ENCODE measurements at places on chromosomes 7 and 10.

DNA sequence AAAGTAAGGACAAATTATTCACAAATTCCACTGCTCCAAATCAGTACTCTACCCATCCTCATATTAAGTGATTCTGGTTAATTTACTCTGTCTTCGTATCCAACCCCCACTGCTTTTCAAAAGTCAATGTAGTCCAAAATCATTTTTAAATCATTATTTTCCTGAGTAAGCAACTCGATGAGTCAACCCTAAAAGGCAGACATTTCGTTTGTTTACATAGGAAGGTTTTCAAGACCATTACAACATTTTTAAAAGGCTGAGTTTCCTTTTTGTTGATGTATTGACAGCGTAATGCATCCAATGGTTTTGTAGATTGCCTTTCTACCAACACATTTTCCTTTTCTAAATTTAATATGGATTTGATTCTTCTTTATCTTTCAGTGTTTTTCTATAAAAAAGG is 523.0 kb upstream of the ANKRD30A start:
- DNase-seq = no peak

GRCh38 chr7:39539816-39540215 is 26.4 kb upstream of the YAE1 start:
- DNase-seq = no peak

- DNase-seq = no peak
Measured at GRCh38 chr10:24433705-24434104, 224.8 kb downstream of the KIAA1217 start.

DNA sequence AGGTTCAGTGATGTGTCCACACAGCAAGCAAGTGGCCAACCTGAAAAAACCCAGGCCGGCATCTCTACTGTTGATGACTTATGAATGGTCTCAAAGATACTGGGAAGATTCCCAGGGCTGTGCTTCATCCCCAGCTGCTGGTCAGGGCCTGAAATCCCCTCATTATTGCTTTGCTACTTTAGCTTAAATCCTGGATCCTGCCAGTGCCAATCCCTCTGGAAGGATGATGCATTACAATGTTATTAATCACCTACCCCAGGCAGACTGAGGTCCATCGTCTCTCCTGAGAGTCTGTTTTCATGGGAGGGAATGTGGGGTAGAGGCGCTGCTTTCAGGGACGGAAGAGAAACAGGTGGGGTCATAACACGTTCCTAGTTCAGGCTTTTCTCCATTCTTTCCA is 371.6 kb downstream of the RPS24 start:
- no peak for DNase-seq

DNA sequence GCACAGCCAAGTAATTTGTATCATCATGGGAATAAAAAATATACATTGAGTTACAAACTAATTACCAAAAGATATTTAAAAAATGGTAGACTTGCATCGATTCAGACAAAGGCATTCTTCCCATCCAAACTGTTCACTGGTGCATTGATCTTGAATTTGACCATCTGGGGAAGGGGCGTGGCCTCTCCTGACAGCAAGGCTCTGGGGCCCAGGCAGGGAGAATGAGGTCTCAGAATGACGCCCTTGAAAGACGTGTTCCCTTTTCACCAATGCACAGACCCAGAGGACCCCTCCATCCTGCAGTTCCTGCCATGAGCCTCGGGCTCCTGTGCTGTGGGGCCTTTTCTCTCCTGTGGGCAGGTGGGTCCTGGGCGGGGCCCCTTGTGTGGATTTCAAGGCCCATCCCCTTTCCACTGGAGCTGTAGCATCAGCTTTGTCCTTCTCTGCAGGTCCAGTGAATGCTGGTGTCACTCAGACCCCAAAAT is 91.1 kb upstream of the PRSS58 start:
- no peak for DNase-seq

- no peak for DNase-seq
Measured at GRCh38 chr7:746155-747061, 19.3 kb upstream of the PRKAR1B start.

- DNase-seq = no peak
Measured at GRCh38 chr10:71821909-71822763, 28.9 kb downstream of the PSAP start.

GRCh38 chr7:80748363-80749042 is 110.1 kb downstream of the CD36 start:
- no peak for DNase-seq

DNA sequence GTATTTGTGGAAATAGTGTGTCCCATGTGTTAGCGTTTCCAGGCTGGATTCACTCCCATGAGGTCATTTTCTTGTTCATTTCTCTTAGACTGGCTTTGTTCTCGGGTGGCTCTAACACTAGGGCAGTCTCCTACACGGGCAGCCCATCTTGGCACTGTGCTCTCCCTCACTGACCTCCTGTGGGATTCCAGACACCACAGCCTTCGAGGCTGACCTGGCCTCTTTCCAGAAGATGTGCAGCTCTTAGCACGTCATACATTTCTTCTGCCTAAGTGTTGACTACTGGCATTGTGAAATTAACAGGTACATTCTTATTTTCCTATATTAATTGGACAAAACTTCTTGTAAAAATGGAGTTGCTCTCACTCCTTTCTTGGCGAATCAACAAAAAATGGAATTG is 72.8 kb downstream of the INSYN2A start:
- DNase-seq = no peak

GRCh38 chr7:48148311-48148710 is 22.9 kb upstream of the ABCA13 start:
- DNase-seq = no peak

- no peak for DNase-seq
Measured at GRCh38 chr7:100600730-100601038, 1.5 kb upstream of the PCOLCE start.

- no peak for DNase-seq
Measured at GRCh38 chr7:47103498-47104205, 478.3 kb downstream of the TNS3 start.

DNA sequence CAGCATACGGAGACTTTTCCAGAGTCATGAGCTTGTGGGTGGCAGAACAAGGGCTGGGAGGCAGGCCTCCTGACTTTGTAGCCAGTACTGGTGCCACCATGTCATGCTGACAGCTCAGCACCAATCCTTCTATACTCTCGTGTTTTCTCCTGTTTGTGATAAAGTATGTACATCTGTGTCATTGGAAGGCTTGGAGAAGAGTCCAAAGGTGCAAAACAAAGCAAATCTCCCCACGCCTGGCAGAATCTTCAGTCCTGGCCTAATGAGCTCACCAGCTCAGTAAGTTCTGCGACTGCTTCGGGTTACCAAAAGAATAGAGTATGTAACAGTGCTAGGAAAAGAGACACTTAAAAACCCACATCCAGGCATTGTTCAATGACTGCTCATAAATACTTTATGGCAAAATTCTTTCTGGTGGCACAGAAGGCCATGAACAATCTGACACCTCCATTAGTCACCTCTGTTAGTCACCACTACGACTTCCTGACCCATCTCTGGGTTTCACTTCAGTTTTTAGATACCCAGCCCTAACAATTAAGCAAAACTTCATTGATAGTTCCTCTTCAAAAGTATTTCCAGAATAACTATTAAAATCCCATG is 24.5 kb downstream of the STEAP1 start:
- no peak for DNase-seq

GRCh38 chr7:127253281-127254162 is 781 bp upstream of the GRM8 start:
- peak; percentile 64 for DNase-seq

GRCh38 chr10:100882671-100883311 is 30.0 kb upstream of the SLF2 start:
- no peak for DNase-seq

- no peak for DNase-seq
Measured at GRCh38 chr7:10439027-10439426, 534.6 kb upstream of the PHF14 start.

- no peak for DNase-seq
Measured at GRCh38 chr10:48910548-48910947, 29.1 kb downstream of the LRRC18 start.

GRCh38 chr10:59680199-59680598 is 29.5 kb downstream of the SLC16A9 start:
- DNase-seq = no peak

GRCh38 chr7:42928754-42929153 is 3.2 kb downstream of the PSMA2 start:
- no peak for DNase-seq

- no peak for DNase-seq
Measured at GRCh38 chr10:17077346-17077781, 52.2 kb downstream of the CUBN start.

- no peak for DNase-seq
Measured at GRCh38 chr10:58742141-58742540, 229.5 kb downstream of the BICC1 start.

DNA sequence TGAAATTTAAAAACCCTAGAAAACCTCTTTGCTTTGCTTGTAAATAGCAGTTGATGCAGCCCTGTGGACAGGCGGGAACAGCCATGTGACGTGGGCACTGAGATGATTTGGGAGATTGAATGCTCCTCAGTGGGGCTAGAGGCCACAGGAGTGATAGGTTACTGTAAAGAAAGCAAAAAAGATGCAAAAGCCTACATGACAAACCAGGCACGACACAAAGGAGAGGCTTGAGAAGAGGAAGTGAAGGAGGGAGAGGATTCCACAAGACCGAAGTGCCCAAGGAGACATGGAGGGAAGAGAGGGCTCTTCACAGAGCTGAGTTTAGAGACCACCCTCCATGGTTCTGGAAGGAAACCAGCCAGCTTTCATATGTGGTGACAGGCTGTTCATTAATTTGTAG is 25.7 kb downstream of the IKZF1 start:
- DNase-seq = no peak

GRCh38 chr10:131549116-131549515 is 237.6 kb upstream of the TCERG1L start:
- DNase-seq = no peak

DNA sequence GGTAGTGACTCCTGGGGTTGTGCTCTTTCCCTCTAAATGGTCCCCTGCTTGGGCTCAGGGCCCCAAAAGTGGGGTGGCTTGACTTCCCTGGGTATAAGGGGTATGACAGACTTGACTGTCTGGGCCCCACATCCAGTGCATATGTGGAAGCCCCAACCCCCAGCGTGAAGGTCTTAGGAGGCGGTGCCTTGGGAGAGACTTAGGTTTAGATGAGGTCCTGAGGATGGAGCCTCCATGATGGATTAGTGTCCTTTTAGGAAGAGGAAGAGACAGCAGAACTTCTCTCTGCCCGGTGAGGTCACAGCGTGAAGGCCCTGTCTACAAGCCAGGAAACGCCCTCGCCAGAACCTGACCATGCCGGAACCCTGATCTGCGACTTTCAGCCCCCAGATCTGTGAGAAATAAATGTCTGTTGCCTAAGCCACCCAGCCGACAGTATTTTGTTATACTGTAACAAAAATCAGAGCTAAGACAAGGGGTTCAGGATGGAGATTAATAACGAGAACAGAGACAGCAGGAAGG is 23.8 kb downstream of the PODXL start:
- no peak for DNase-seq

DNA sequence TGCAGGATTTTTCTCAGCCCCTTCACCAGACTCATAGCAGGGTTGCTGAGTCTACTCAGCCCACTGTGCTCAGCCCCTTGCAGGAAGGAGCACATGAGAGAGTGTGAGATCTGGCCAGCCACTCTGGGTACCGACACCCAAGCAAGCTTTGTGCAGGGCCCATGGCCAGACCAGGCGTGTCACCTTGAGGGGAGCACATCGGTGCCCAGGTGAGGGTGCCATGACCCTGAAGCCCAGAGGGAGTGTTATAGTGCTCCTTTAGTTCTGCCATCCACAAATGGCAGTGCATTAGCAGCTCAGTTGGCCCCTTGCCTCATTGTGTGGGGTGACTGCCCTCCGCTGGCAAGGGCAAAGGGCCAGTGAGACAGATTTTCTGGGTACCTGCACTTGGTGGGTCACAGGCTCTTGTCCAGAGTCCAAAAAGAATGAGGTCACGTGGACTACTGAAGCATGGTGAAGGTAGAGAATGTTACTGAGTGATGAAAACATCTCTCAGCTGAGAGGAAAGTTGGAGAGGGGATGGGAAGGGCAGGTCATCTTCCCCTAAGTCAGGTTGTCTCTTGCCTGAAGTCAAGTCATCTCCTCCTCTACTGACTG is 181.8 kb downstream of the MACC1 start:
- DNase-seq = no peak

- DNase-seq = no peak
Measured at GRCh38 chr10:115624448-115624847, 531.3 kb downstream of the ATRNL1 start.

DNA sequence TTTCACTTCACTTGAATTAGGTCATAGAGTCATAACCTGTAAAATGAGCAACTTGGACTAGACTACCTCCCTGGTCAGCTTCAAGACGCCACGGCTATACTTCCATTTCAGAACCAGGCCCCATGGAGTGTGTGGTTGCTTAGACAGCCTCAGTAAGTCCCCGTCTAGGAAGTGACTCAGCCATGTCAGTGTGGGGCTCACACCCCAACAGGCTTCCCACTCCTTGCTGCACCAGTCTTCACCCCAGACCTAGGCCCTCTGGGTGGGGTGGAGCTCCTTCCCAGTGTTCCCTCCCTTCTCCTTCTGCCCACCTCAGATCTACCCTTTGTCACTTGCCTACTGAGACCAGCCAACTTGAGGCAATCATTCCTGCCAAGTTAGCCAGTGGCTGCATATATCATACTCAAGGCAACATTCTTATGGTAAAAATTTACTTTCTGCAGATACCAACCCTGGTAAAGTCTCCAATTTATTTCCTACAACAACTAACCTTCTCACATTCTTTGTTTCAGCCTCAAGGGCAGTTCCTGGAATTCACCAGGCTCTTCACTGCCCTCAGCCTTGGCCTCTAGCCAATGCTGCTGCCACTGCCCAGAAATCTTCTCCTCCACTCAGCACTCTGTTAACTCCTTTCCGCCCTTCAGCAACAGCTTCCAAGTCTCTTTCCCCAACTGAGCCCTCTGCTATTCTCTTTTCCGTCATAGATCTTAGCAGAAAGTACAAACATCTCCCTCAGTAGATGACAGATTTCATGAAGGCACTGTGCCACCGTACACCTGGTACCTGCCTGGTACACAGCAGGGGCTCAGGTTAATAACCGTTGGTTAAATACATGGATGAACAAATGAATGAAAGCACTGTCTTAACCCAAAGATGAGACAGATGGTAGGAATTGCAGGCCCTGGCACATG is 31.3 kb upstream of the ZNRF2 start:
- peak; percentile 48 for DNase-seq

DNA sequence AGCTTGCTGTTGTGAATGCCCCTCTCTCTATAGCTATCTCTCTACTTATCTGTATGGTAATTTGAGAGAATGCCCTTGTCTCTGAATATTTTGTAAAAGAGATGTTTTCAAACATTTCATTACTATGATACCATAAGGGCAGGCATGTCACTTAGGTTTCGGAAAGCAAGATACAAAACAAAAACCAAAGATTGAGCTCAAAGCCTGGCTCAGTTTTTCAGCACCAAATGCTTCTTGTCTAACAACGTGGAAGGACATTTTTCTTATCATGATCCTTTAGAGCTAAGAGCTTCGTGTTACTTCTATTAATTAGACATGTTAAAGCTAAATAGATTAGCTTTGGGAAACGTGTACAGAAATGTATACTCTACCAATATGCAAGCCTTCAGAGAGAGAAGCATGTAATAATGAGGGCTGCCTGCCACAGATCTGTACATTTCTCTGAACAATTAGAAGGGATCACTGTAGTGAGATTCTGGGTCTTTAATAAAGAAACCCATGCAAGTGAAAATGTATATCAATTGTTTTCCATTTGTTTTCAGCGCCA is 148.9 kb downstream of the ARID5B start:
- DNase-seq = no peak

- DNase-seq = no peak
Measured at GRCh38 chr10:30858499-30858898, 173.2 kb downstream of the ZNF438 start.
